Hippocampal formation (tissue), 2 donors: ENCODE measurements at places on chromosomes 11 and 22.

- no peak for DNase-seq
Observed at GRCh38 chr11:61571869-61572268, 9.0 kb downstream of the SYT7 start.

DNA sequence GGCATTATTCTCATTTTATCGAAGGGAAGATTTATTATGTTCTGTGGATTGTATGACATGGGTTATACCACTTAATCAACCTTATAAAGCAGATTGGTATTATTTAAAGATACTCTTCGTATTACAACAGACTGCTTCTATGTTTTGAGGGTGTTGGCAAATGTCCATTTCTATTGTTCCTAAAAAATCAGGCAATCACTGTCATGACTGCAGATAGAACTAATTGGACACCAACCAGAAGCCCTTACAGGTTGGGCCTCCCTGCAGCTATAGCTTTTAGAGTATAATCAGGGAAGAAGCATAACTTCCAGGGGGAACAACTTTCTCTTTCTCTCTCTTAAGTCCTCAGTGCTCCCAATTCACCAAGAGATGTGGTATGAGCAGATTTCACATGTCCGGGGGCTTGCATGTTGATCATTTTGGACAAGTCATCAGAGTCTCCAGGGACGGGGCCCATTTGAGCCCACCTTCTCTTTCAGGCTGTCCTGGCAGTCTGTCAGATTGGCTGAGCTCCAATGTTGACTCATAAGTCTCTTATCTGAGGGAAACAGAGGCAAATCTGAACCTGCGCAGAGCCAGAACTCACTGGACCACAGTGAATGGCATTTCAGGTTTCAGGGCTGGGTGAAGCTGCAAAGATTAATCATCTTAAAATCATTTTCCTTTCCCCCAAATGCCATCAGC, 264.0 kb upstream of the CCDC90B start:
- DNase-seq: no peak

DNA sequence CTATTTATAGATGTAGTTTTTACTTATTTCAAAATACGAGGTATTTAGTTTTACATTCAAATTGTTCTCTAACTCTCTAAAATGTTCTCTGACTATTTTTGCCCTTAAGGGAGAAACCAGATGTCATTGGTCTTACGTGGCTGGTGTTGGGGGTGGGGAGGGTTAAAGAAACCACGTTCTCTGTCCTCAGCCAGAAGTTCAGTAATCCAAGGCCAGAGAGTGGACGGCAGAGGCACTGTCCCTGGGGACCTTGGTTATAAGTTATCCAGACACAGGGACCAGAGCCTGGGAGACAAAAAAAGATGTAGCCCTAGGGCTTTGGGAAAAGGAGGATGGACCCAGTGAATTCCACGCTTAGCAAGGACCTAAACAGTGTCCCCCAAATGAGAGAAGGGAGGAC, 706 bp upstream of the OR51E1 start:
- no peak for DNase-seq

DNA sequence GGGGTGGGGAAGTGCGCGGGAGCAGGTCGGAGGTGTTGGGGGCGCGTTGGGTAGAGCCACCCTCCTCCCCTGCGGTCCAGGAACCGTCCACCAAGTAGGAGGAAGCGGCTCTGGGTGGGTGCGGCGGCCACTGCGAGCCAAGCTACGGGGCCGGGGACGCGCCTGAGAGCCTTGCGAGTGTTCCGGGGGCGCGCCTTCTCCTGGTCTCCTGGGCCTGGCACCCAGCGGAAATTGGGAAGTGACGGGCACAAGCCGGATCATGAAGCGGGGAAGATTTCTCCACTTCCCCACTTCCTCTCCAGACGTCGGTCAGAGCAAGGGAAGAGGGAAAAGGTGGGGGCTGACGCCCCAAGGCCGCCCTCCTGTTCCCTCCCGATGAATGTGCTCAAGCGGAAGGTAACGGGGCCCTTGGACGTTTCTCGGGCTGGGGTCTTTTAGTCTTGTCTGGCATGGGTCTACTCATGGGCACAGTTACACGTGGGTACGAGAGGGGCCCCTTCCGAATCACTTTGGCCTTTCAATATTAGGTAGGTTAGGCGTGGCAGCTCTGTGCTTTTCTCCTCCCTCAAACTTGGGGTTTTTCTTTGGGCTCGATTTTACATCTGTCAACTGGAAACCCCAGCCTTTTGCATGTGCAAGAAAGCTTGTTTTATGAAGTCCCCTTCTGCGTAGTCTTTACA, 865 bp downstream of the RBM14 start:
- DNase-seq: no peak

- DNase-seq: no peak
Observed at GRCh38 chr11:124556828-124557227, 13.0 kb upstream of the OR8A1 start.

DNA sequence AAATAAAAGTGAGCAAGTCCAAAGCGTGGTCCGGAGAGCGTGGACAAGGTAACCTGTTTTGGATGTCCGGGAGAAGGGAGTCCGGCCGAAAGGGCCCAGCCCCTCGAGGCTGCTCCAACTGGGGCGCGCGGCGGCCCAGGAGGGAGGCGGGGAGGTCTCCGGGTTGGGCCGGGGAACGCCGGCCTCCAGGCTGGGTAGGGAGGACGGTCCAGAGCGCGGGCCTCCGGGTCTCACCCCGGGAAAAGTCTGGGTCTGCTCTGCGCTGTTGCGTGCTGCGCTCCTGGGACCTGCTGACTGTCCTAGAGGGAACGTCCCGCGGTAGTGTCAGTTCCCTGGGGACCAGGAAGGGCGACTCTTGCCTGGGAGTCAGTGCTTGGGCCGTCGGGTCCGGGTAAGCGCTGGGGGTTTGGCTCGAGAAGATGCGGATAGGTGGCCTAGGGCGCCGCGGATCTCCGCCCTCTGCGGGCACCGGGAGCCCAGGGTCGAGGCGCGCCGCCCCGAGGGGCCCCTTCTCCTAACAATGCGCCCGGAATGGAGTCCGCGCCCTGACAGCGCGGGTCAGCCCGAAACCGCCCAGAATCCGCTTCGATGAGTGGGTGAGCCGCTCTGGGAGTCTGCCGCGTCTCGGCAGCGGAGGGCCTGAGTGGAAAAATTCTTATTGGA, 988 bp upstream of the FLI1 start:
- no peak for DNase-seq

DNA sequence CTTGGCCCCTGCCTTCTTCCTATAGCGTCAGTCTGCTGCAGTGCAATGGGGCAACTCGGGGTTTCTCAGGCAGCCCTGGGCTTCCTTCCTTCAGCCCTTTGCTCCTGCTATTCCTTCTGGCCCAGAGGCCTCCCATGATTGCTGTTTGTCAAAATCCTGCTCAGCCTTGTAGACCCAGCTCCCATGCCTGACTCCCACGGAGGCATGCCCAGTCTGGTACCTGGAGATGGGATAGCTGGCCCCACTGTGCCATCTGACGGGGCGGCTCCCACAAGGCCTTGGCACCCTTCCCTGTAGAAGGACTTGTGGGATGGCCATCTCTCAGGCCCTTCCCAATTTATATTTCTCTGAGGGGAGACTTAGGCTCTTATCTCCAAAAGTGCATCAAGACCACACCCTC, 590 bp upstream of the CD6 start:
- DNase-seq: no peak

DNA sequence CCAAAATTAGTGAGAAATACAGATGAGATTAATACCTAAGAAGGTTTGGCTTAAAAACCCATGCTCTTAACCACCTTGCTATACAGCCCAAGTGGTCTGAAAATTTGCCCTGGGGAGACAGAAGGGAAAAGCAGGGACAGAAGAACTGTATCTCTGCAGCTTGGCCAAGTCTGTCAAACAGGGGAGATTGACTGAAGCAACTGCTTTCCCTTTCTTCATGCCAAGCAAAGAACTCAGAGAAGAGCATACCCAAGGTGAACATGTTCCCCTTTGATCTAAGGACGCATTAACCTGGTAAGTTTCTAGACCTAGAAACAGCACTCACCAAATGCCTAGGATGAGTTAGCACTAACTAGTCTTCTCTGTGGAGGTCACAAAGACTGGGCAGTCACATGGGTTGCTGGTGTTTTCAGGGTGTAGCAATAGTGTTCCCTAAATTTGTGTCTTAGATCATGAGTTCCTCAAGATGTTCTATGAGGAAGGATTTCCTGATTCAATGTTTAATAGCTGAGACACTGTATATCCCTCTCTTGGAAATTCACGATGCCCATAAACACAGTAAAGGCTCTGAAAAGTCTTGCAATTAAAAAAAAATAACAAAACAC, 75.6 kb upstream of the GRAMD1B start:
- DNase-seq: no peak
